ENCODE measurements at places on chromosomes 4 and X.

GRCh38 chrX:16836371-16836770, 33.8 kb downstream of the RBBP7 start:
- no peak for DNase-seq

DNA sequence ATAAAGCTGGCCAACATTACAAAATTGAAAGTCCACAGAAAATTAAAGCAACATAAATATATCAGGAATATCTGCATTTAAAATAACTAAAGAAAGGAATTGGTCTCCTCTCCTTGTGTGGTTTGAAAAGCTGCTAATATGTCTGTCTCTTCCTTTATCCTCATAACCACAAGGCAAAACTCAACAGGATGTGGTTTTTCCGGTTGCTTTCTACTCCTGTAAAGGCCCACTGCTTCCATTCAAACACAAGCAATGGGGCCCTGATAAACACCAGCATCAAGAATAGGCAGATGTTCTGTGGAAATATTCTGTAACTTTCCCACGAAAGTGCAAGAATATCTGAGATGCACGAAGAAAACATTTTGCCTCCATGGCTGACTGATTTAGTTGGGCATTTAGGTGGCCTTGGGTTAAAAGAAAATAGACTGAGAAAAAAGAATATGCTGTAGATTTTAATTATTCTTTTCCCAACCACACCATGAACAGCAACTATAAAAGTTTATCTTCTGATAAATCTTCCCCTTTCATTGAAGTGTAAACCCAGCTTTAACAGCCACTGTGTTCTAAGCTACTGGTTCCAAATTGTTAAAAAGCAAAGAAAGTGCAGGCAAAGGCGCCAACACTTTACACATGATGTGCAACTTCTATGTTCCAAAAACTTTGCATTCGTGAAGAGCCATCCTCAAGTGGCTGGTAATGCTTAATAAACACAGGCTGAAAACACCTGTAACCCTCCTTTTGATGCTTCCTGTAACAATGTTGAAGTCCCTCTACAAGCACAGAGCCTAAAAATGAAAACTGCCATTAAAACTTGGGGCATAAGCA, 50.5 kb upstream of the NDST3 start:
- DNase-seq = no peak

GRCh38 chr4:184389978-184390900, 84.1 kb downstream of the IRF2 start:
- no peak for DNase-seq

- DNase-seq = no peak
Observed at GRCh38 chr4:95318483-95318882, 230.3 kb downstream of the UNC5C start.

DNA sequence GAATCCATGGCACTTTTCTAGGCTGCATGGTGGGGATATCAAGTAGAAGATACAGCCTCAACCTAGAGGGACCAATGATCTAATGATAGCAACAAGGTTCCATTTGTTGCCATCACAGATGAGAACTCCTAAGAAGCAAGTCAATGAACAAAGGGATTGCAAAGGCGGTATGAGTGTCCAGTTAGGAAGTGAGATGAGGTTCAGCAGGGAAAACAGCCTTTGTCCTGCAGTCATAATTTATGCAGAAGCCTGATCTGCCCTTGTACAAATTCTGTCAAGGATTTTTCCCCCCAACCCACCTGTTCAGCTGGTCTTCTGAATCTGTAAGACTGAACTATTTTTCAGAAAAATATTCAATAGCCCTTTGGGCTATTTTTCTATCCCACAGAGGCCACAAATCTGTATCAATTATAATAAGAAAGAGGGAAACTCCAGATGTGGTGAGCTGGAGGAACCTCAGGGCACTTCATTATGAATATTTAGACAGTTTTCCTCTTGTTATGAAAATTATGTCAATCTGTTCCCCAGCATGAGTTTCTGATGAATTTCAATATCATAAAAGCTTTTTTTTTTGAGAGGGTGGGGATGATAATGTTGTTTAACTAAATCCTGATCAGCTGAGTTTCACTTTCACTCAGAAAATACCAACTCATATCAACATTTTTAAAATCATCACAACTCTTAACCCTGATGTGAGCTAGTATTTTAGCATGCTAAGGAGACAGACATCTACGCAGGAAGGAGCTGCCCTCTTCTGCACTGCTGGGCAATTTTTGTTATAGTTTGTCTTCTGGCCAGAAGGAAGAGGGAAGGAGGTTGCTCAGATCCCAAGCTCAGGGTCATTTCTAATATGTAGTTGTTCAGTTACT, 127.2 kb upstream of the MAP3K15 start:
- DNase-seq = no peak

- DNase-seq = no peak
Observed at GRCh38 chr4:175998782-175999181, 66.9 kb upstream of the WDR17 start.

DNA sequence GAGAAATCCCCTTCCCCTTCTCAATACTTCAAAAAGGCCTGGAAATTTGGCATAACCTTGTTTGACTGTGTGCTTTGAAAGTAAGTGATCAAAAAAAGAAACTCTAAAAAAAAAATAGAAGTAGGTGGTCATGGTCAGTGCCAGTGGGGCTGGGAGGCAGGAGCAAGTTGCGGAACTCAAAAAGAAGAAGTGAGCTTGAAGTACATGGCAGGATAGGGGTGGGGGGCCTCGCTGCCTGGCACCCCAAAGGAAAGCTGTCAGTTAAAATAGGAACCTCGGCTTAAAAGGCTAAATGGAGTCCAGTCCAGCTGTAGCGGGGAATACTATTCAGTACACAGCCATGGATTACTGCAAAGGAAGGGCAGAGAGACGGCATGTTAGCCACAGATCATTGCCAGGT, 12.2 kb upstream of the NKRF start:
- no peak for DNase-seq

DNA sequence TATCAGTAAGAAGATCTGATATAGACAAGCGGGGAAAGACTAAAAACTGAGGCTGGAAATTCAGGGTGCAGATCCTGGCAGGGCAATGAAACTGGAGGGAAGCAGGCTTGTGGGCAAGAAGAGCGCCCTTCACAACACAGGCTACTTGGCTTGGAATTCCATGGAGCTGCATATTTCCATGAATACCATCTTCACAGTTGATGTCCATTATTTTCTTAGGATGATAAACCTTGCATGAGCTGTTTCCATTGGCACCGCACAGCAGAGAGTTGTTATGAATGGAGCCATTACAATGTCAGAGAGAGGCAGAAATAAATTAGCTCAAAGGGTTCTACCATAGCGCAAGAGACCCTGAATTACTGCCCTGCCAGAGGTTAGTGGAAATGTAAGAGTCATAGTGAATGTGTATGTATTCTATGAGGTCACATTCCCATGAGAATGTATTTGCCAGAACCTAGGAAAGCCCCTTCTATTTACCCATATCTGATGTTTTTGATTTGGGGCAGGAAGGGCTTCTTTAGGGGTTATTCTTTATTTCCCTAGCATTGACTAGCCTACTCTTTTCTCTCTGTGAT, 215.6 kb downstream of the PALLD start:
- DNase-seq = no peak

DNA sequence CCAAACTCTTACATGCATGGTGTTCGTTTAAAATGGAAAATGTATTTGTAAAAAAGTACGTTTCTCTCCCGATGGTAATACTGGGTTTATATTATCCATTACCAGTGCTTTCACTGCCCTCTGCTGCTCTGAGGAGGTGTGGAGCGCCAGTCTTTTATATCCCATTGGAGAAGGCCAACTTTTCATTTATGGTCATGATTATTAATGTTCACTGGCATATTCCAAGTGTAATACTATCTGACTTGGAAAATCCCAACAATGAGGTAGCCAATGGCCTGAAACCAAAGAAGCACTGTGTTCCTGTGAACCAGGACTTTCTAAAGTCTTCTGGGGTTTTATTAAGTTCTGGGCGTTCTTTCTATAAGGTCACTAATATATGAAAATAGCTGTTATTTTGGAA, 80.7 kb downstream of the SYNPO2 start:
- DNase-seq = no peak

- DNase-seq = no peak
Observed at GRCh38 chr4:184892999-184893398, 67.2 kb upstream of the ACSL1 start.

- no peak for DNase-seq
Observed at GRCh38 chr4:177008071-177008835, 215.5 kb upstream of the VEGFC start.

GRCh38 chrX:101136235-101136634, 38.2 kb downstream of the CENPI start:
- no peak for DNase-seq

DNA sequence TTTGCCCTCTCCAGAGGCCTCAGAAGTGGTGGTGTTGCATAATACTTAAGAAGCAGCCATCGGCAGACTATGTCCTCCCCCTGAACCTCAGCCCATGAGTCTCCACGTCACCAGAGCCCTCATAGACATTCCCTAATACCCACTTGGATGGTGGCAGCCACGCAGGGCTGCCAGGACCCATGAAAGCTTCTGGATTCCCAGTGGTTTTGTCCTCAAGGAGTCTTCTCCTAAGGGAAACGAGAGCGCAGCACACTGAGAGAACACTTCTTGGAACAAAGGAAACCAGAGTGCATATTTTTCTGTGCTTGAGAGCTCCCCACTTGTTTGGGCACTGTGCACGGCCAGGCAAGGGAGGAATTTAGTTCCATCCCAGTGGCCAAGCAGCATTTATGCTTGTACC, 204.1 kb upstream of the DMD start:
- DNase-seq = no peak

DNA sequence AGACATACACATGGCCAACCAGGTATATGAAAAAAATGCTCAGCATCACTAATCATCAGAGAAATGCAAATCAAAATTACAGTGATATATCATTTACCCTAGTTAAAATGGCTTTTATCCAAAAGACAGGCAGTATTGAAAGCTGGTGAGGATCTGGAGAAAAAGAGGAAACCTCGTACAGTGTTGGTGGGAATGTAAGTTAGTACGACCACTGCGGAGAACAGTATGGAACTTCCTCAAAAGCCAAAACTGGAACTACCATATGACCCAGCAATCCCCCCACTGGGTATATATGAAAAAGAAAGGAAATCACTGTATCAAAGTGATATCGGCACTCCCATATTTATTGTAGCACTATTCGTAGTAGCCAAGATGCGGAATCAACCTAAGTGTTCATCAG, 23.4 kb downstream of the ABHD18 start:
- DNase-seq = no peak

All from omental fat pad (tissue), 4 donors.